Urinary bladder (tissue), 4 donors: ENCODE measurements at places on chromosomes 11 and 22. TPM values are rescaled to one million over a fixed set of nuclear protein-coding genes. Genes with fewer than 3 reads are reported as not detected.

The ANO9 gene
- 1.3 TPM for total RNA-seq

The HBD gene
- total RNA-seq, result not detected

The SPTBN2 gene
- total RNA-seq, result 6.7 TPM

The HOATZ gene
- total RNA-seq, result not detected

The APOBEC3F gene
- total RNA-seq, result 4.7 TPM

The OR52N4 gene
- not detected for total RNA-seq

The TRIM22 gene
- 49.1 TPM for total RNA-seq

The SYCE3 gene
- total RNA-seq, result not detected
